ENCODE measurements at places on chromosomes 5 and 9.

DNA sequence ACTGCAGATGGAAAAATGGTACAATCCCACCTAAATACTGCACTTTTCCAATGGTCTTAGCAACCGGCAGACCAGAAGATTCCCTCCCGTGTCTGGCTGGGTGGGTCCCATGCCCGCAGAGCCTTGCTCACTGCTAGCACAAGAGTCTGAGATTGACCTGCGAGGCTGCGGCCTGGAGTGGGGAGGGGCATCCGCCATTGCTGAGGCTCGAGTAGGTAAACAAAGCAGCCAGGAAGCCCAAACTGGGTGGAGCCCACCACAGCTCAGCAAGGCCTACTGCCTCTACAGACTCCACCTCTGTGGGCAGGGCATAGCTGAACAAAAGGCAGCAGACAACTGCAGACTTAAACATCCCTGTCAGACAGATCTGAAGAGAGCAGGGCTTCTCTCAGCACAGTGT lies 221.6 kb upstream of the CTNND2 start:
- no peak for DNase-seq

DNA sequence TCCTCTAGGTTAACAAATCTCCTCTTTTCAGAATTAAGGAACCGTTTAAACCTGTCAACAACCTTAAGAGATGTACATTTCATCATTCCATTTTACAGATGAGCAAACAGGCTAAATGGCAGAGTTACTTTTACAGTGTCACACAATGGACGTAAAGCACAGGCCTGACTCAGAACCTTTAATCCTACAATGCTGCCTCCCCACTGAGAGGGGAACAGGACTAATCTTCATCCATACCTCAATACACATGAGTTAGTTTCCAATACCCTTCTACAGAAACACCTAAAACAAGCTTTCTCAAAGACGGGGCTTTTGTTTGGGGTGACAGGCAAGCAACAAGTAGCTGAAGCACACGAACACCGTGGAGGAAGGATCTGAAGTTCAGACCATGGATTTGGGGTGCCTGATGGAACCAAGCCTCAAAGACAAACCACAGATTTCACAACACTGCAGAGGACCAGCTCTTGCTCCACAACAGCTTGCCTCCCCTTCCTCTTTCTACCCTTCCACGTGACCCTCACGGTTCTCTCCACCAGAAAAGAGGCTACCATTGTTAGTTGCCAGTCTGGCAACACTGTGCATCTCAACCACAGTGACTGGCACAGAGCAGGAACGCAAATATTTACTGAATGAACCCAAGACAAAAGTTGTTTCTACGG lies 1.8 kb downstream of the RNF130 start:
- peak; percentile 98 for DNase-seq

DNA sequence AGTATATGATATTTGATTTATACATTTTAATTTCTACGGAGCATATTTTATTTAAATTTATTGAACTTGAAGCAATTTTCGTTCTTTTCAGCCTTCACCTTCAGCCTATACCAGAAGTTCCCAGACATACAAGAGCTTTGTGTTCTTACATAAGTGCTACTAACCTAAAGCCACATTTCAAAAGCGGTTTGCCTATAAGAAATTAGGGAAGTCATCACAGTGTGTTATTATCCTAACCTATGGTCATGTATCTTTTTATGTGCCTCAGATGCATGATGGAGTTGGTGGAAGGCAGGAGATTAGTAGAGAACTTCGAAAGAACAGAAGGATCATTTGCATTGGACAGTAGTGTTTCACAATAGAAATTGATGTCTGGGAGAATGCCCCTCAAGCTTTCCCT lies 3.1 kb downstream of the KIF2A start:
- DNase-seq: no peak

- no peak for DNase-seq
Observed at GRCh38 chr5:33257807-33258429, 182.8 kb upstream of the TARS1 start.

DNA sequence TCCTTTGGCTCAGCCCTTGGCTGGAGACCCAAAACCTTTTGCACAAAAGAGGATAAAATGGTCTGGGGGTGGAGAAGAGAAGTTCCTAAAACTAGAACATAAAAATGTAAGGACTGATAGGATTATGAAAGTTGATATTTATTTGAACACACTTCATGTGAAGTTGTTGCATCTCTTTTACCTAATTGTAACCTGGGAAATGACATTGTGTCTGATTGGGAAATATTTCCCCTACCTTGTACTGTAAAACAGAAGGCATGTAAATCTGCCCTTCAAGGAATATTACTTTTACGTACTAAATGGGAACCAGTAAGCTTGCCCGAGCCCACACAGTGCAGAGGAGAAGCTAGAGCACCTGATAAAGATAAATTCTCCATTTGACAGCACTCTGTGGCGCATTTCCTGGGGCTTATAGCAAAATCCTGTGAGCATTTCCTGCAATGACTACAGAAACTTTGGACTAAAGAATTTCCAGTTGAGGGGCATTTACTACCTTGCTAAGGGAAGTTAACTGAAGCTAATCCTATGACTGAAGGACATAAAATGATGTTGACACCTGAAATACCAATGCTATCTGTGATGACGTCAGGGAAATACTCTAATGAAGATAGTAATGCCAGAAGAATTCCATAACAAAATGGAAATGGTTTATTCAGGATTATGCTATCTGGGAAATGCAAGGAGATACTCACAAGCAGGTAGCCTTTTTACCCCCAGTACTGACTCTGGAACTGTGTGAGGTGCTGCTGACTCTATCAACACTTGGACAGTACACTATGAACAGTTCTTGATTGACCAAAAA lies 78.3 kb upstream of the LIFR start:
- DNase-seq: no peak

GRCh38 chr5:8493176-8493575 lies 624.2 kb downstream of the MTRR start:
- no peak for DNase-seq

DNA sequence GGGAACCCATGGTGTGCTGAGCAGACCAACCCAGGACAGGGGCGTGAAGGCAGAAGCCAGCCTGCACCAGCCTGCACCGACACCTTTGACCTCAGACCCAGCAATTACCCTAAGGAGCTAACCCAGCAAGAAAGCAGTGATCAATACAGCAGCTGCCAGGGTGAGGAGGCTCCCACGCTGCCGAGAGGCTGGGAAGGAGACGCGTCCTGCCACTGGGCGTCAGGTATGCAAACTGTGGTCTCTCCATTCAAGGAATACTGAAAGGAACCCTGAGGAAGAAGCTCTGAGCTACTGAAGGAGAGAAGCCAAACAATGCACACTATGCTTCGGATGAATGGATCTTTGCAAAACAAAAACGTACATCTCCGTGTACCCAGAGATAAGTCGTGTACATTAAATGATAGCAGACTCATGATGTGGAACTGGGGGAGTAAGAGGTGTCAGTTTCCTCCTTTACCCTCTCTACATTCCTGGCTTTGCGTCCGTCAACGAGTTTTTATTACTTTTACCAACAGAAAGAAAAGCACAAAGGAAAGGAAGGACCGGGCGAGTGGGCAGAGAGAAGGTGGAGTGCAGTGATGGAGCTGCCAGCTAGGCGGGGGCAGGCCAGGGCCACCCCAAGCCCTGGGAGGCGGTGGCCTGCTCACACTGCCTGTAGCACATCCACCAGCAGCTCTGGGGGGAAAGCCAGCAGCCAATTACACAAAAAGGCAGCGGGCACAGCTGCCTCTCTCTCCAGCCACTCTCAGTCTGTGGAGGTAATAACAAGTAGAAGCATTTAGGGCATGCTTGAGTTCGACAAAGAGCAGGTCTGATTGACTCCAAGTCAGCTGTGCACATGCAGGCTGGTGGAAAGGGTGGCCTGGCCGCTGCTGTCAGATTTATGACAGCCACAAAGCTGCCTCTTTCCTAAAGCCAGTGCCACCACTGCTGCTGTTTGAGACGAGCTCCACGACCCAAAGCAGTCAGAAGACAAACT lies 29.3 kb downstream of the RASGEF1C start:
- DNase-seq: no peak

GRCh38 chr5:170639221-170639925 lies 135.6 kb downstream of the KCNIP1 start:
- DNase-seq: no peak

Measured in HL-60 (cell line).